Left hindlimb (tissue), 1 donor: ENCODE measurements at places on chromosomes 4 and X.

DNA sequence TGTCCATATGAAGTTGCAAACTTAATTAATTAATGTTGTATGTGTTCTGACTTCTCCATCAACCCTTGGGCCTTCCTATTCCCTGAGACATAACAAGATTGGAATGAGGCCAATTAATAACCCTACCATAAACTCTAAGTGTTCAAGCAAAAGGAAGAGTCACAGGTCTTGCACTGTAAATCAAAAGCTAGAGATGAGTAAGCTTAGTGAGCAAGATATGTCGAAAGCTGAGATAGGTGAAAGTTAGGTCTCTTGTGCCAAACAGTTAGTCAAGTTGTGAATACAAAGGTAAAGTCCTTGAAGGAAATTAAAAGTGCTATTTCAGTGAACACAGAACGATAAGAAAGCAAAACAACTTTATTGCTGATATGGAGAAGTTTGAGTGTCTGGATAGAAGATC, 58.2 kb upstream of the GPRIN3 start:
- DNase-seq = no peak

GRCh38 chrX:132673331-132673730, 184.5 kb upstream of the MBNL3 start:
- no peak for DNase-seq

GRCh38 chr4:150457802-150458201, 124.1 kb upstream of the MAB21L2 start:
- DNase-seq = no peak

DNA sequence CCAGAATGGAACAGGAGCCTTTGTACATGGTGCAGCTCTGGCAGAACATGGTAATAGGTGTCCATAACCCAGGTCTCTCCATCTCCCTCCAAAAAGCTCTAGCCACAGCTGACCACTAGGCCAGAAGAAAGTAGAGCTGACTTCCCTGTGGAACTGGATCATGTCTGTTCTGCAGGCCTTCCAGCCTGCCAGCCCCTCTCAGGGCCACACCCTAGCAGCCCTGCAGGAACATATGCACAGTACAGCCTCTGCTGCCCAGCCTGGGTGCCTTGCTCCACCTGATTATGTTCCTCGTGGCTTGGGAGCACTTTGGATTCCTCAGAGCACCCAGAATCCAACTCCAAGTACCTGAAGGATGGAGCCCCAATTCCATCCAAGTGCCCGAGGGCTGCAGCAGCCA, 12.0 kb downstream of the NDST3 start:
- no peak for DNase-seq

GRCh38 chrX:43835559-43835958, 46.7 kb downstream of the MAOB start:
- no peak for DNase-seq

GRCh38 chr4:43607400-43607799, 714.9 kb downstream of the GRXCR1 start:
- no peak for DNase-seq

GRCh38 chr4:145035494-145036136, 62.4 kb downstream of the ANAPC10 start:
- DNase-seq = no peak

GRCh38 chr4:142861351-142861750, 15.2 kb upstream of the INPP4B start:
- DNase-seq = no peak

GRCh38 chrX:13471269-13471668, 98.1 kb upstream of the EGFL6 start:
- DNase-seq = no peak

DNA sequence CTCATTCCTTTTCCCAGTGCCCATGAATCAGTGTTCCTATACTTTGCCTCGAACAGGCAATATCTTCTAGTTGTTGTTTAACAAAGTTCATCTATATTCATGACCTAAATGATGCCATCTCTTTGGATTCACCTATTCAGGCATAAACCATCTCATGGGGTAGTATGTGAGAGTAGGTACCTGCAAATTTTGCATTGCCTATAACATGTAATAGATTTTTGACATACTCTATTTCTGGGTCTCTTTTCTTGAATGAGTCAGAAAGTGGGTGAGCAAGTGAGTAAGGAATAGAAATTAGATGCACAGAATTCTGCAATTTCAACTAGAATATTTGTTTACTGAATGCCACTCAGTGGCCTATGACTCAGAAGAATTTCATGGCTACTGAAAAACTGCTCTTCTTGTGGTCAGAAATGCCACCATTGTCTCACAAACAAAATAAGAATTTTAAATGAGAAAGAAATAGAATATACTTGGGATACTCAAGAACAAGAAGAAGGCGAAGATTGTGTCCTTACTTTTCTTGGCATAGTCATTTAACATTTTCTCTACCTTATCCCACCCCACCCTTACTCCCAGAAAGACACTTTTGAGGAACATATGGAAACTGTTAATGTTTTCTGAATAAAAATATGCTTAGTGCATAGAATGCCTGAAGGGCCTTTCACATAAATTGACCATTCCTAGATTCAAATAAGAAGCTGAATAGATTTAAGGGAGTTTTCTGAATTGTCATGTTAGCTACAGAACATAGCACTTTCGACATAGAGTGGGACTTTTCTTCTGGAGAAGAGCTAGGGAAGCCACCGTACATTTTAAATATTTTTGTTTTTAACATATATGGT, 86.8 kb downstream of the HHIP start:
- no peak for DNase-seq

DNA sequence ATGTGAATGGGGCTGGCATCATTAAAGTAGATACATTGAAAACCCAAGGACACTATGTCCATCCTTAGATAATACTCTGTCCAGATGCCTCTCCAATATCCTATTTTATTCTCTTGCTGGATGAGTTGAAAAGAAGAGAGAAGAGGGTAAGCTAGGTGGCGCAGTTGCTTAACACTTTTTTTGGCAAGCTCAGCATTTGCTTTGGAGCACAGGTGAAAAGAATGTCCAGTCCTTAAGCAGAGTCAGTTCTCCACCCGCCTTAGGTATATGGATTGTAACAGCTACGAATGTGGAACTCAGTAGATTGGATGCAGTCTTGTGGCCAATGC, 208.4 kb downstream of the NWD2 start:
- DNase-seq = no peak

DNA sequence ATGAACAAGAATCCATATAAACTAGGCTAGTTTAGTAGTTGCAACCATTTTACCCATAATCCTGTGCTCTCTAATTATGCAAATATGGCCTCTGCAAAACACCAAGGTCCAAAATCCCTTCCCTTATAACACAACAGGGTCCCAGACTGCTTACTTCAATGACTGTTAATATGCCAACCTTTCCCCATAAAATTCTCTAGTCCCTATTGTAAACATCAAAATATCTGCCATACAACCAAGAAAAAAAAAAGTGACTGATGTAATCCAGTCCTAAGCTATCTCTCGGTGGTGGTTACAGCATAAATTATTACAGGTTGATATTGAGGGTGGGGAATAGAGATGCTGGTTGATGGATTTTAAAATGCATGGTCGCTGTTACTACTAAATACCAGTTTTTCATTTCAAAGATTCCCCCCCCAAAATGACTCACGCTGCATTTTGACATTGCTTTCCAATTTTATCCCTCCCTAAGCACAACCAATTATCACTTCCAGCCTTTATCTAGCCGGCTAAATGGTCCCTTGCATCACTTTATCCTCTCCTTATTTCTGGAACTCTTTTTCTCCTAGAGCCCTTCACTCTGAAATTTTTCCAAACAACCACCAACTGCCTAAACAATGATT, 44.8 kb downstream of the TSPAN5 start:
- DNase-seq = no peak

- DNase-seq = no peak
Measured at GRCh38 chr4:123640271-123640670, 243.7 kb downstream of the SPRY1 start.

DNA sequence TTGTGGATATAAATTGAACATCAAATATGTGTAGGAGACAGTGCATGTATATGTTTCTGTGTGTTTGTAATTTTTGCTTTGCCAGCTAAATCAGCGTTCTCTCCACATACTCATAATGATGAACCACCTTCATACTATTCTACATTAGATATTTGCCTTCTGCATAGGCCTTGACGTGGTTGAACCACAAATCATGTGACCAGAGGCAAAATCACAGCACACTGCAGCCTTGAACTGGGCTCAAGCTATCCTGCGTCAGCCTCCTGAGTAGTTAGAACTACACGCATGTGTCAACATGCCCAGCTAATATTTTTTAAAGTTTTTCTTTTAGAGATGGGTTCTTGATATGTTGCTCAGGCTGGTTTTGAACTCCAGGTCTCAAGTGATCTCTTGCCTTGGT, 9.5 kb downstream of the UBQLN2 start:
- no peak for DNase-seq

- DNase-seq = no peak
Measured at GRCh38 chr4:74486905-74487304, 42.0 kb downstream of the AREG start.

DNA sequence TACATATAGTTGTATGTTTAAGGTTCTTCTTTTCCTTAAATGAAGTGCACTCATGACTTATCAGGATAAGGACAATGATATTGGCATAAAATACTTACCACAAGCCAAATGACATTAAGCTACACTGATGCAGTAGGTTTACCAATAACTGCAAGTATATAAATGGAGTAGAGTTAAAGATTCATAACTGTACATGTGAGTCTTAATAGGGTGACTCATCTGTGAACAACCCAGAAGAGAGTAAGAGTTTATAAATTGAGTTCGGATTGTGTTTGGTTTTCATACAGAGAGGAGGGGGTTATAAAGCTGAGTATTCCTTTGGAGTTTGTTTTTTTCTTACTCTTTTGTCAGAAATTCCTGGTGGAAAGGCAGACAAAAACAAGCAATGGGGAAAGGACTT, 144.8 kb downstream of the TLL1 start:
- no peak for DNase-seq

GRCh38 chr4:89248879-89249281, 58.7 kb downstream of the GPRIN3 start:
- no peak for DNase-seq

DNA sequence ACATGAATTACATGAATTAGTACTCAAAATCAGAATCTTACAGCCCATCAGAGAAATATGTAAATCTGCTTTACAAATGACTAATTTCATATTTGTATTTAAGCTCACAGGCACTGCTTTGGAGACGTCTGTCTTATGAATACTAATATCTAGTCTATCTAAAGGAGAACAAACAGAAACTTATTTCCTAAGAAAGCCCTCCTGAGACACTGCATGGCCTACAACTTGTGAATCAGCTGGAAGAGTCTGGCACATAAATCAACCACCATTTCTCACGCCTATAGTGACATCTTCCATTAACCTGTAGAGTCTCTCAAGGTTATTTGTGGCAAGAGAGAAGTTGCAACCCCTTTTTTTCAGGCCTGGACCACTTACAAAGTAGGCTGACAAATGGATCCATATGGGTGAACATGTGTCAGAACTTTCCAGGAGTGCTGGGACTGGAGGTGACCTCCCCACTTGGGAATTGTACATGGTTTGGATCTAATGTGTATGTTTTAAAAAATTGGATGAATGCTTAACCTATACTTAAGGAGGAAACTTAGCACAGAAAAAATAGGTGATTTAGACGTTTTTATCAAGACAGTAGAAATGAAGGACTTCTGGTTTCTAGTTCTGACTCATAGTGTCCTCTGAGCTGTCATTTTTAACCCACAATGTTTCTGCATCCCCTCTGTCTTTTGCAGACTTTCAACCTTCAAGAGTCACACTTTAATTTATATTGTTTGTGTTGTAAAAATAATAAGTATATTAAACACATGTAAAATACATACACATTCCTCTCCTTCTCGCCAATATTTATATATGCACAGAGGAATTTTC, 83.2 kb upstream of the ARHGAP24 start:
- no peak for DNase-seq

- no peak for DNase-seq
Measured at GRCh38 chr4:135192751-135193535, 991.4 kb upstream of the PABPC4L start.

- no peak for DNase-seq
Measured at GRCh38 chr4:36333303-36333877, 52.0 kb downstream of the DTHD1 start.

DNA sequence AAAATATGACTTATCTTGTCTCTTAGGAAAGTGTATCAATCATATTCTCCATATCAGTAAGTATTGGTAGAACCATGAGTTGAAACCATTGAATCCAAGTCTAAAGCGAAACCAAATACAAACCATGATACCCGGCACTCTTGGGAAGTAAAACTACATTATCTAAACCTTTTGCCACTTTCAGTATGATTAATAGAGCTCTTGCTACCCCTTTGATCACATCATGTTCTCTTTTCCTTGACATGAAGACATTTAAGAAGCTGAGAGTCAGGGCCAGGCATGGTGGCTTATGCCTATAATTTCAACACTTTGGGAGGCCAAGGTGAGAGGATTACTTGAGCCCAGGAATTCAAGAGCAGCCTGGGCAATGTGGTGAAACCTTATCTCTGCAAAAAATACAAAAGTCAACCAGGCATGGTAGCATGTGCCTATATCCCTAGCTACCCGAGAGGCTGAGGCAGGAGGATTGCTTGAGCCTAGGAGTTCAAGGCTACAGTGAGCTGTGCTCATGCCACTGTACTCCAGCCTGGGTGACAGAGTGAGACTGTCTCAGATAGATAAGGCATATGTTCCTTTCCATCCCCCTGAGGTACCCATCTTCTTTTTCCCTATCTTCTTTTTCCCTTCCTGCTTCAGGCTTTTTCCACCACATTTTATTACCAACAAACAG, 45.4 kb downstream of the CEP135 start:
- no peak for DNase-seq

DNA sequence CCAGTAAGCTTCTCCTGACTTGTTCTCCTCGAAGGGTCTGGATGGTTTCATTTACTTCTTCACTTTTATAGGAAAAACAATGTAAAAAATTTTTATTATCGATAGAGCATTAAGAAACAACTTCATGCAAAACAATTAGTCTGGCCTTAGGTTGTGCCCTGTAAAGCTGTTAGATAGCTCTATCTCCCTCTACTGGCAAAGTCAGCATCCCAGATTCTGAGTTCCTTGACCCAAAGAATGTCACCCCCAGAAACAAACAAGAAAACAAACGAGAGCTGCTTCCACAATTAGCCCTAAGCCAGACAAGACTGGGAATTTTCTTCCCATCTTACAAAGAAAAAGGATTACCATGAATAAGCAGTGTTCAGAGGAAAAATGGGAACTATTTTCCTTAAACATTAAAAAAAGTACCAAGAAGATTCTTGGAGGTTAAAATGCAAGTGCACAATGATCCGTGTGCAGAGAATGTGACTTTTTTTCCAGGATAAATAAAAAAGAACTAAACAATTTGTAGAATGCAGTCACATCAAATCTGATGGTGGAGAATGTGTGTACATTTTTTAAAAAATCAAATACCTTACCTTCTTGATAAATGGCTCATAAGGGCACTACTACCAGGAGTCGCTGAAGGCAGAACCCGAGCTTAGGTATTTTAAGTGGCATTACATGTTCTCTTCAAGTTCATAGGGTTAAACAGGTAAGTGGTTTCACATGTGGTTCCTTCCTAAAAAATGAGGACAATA, 293.2 kb downstream of the FBXO8 start:
- DNase-seq = no peak

DNA sequence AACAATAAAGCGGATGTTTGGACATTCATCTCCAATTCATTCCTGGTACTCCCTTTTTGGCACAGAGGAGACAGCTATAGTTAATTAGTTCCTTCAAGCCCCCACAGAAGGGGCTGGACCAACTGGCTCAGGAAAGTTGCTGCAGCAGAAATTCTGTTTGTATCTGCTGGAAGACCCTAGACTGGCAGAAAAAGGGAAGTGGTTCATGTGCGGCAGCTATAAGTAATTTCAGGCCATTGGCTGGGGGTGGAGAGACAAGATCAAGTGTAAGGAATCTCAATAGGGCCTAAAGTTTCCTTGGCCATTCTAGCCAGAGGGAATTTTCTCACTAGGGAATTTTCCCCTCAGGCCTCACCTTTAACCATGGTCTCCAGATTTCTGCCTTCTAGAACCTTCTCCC, 89.9 kb upstream of the DHX15 start:
- no peak for DNase-seq
